Stimulated activated CD8-positive, alpha-beta memory T cell treated with anti-CD3 and anti-CD28 coated beads, Interleukin-7, amount 100 ng/mL, for 1 hour (primary cell): ENCODE measurements at places on chromosomes 1 and 21.

DNA sequence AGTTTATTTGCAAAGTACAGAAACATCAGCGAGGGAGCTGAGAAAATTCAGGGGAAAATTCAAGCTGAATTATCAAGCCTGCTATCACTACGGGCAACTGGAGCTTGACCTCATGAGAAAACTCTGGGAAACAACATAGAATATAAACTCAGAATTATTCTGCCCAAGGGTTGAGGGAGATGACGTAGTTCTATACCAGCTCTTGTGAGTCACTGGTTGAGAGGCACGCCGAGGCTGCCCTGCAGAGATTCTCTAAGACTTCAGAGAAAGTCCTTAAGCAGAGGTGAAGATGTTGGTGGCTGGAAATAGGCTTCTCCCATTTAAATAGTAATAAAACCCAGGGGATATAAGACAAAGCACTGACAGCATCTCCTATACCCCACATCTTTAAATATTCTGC, 12.3 kb downstream of the SYDE2 start:
- DNase-seq, result no peak

DNA sequence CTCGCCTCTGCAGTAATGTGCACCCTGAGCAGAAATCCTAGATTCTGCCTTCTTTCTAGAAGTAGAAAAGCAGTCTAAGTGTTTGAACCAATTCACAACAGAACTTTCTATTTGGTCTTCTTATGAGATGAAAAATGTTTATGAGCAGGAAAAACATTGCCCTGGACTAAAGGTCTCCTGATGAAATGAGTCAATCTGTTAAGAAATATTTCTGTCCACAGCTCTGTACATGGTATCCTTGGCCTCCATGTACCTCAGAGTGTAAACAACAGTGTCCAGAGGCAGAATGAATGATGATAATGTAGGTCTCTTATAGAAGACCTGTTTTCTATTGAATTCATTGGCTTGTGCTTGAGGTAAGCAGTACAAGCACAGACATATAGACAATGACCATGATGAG, 6.2 kb upstream of the APCS start:
- DNase-seq, result no peak

GRCh38 chr1:245879091-245879490, 628.0 kb downstream of the SMYD3 start:
- DNase-seq, result no peak

DNA sequence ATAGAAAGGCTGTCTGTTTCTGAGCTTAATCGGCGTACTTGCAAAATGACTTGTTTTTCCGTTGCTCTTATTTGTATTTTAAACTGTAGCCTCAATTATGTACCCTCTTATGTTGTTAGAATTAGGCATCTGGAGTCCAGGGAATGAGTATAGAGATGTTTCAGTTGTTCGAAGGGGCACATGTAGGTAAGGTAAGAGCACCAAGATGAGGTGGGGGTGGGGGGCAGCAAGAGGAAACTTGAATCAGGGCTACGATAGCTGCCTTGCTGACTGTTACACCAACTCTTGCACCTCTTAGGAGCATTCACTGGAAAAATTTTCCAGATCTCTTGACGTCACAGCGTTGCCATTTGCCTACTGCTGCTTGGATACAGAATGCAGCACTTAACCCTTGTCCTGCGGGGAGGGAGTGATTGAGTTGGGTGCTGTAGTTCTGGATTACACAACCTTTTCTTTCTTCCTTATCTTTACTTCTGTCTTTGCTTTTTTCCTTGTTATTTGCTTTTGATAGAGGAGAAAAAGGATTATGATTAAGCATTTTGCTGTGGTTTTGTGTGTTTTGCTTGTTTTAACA, 3.2 kb downstream of the ATP1B1 start:
- DNase-seq, result no peak

DNA sequence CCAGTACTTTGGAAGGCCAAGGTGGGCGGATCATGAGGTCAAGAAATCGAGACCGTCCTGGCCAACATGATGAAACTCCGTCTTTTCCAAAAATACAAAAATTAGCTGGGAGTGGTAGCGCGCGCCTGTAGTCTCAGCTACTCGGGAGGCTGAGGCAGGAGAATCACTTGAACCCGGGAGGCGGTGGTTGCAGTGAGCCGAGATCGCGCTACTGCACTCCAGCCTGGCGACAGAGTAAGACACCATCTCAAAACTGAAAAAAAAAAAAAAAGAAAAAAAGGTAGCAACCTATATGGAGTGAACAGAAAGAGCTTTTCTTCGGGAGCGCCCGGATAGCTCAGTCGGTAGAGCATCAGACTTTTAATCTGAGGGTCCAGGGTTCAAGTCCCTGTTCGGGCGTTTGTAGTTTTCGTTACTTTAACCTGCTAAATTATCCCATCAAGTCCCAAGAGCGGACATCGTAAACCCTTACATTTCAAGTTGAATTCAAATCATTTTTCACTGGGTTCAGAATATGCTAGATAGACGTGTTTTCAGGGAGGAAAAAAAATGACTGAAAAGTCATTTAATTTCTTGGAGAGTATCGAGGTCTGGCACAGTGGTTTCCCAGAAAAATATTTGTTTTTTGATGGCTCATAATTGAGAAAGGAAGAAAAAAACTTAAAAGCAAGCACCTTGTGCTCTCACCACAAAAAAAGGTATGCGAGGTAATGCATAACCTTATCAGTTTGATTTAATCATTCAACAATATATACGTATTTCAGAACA, 9.8 kb upstream of the MDM4 start:
- DNase-seq, result peak; percentile 39

GRCh38 chr1:162835157-162835899, 25.6 kb downstream of the CCDC190 start:
- no peak for DNase-seq

GRCh38 chr21:28344985-28345384, 647.7 kb downstream of the LTN1 start:
- DNase-seq, result no peak
